Activated CD4-positive, alpha-beta memory T cell treated with anti-CD3 and anti-CD28 coated beads for 36 hours (primary cell): ENCODE measurements at places on chromosomes 3 and 15. TPM values are rescaled to one million over a fixed set of nuclear protein-coding genes. Genes with fewer than 3 reads are reported as not detected.

TGM5 gene
- total RNA-seq = not detected

TTC21A gene
- 1.8 TPM for total RNA-seq

NR2E3 gene
- total RNA-seq = not detected

DNA sequence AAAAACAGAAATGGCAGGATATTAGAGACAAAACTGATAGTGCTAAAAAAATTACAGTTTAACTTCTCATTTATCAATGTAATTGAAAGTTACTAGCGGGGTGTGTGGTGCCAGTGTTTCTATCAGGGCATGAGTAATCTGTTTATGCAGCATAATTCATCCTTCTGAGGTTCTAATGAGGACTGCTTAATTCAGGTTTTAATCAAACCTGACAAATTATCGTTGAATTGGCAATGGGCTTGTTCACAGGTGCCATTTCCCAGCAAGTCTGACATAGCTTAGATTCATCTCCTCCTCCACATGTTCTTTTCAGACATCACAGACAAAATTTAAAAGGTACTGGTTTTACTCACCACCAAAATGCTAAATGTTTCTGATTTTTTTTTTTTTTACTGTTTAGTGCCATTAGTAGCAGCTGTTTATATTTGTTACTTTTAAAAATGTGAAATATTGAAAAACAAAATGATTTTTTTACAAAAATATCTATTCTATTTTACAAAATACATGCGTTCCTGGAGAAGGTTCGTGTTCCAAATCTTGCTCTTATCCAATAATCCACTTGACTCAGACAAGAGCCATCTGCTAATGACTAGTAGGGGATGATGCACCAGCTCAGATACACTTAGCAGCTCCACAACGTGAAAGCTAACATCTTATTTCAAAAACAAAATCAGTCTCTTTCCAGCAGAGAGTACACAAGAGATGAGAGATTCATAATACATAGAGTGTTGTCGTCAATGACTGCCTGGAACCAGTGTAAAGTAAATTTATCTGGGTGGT lies 447.7 kb upstream of the DPPA4 start:
- peaks cover 10% of the 10 kb centered on the region for H3K36me3 ChIP-seq
- H3K27me3 ChIP-seq = no peaks in the 10 kb centered on the region
- no peak overlapping the region for H3K27ac ChIP-seq
- no peaks in the 10 kb centered on the region for H3K4me1 ChIP-seq
- no peak overlapping the region for H3K4me3 ChIP-seq

- H3K4me3 ChIP-seq = no peak overlapping the region
- DNase-seq = no peak
- no peaks in the 10 kb centered on the region for H3K36me3 ChIP-seq
- no peaks in the 10 kb centered on the region for H3K27me3 ChIP-seq
- H3K4me1 ChIP-seq = peaks cover 5% of the 10 kb centered on the region
- H3K27ac ChIP-seq = no peak overlapping the region
Measured at GRCh38 chr3:114442246-114442645, 148.4 kb downstream of the TIGIT start.

GRCh38 chr15:25863111-25863967 lies at the start of gene ATP10A:
Gene ATP10A (minus strand): TSS chr15:25863327. CDS start chr15:25863096, 231 bp downstream.
- no peaks in the 10 kb centered on the region for H3K27me3 ChIP-seq
- H3K27ac ChIP-seq = peak within 1 kb of the TSS; percentile 86
- H3K4me1 ChIP-seq = peaks cover 34% of the 10 kb centered on the region
- peak within 1 kb of the TSS; percentile 90 for H3K4me3 ChIP-seq
- DNase-seq = peak; percentile 66
- peaks cover 13% of the 10 kb centered on the region for H3K36me3 ChIP-seq

GRCh38 chr15:78866803-78867202 lies 5.9 kb upstream of the MORF4L1 start:
- H3K27me3 ChIP-seq = no peaks in the 10 kb centered on the region
- no peaks in the 10 kb centered on the region for H3K36me3 ChIP-seq
- no peak for DNase-seq
- no peak overlapping the region for H3K27ac ChIP-seq
- H3K4me3 ChIP-seq = no peak overlapping the region

- H3K27ac ChIP-seq = no peak overlapping the region
- H3K4me3 ChIP-seq = no peak overlapping the region
- DNase-seq = no peak
- no peaks in the 10 kb centered on the region for H3K27me3 ChIP-seq
- peaks cover 4% of the 10 kb centered on the region for H3K36me3 ChIP-seq
Measured at GRCh38 chr3:66428733-66429132, 72.1 kb downstream of the LRIG1 start.
